Liver (tissue), 10 donors: ENCODE measurements at places on chromosomes 11 and 22. TPM values are rescaled to one million over a fixed set of nuclear protein-coding genes. Genes with fewer than 3 reads are reported as not detected.
A peak's percentile ranks its signal among the peaks of the same experiment; 100 is the strongest.

DNA sequence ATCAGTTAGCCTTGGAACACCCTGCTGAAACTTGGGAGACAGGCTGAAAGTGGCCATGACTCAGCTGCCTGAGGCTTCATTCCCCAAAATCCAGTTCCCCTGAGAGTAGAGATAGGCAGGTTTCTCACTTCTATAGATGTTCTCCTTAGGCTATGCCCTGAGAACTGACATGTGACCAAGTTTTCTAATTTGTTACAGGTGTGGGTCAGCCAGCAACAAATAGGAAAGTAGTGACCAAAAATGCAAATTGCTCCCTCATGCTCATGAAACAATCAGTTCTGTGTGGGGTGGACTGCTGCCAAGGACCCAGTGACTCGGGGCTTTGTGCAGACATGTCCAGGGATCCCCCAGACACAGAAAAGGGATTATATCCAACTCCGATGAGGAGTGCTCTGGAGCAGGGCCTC lies 7.3 kb upstream of the CCDC15 start:
- no peak for DNase-seq
- H3K36me3 ChIP-seq, result no peaks in the 10 kb centered on the region
- no peaks in the 10 kb centered on the region for H3K27me3 ChIP-seq
- no peak overlapping the region for H3K4me3 ChIP-seq

DNA sequence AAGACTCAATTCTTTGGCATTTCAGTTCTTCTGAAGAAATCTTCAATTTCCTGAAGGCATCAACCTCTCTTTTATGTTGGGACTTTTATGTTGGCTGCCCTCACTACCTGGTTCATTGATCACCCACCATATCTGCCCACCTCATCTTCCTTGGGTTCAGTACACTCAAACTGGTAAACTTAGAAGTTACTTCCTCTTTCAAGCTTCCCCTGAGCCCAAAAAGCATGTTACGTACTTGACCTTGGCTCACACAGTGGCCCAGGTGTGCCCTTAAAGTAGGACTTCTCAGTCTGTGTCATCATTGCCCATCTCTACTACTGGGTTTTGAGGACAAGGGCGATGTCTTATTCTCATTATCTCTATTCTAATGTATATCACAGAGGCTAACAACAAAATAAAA lies 86.1 kb downstream of the GRIA4 start:
- H3K4me1 ChIP-seq, result no peaks in the 10 kb centered on the region
- no peak for DNase-seq
- H3K4me3 ChIP-seq, result no peak overlapping the region
- H3K27ac ChIP-seq, result no peak overlapping the region
- H3K36me3 ChIP-seq, result no peaks in the 10 kb centered on the region
- peaks cover 2% of the 10 kb centered on the region for H3K27me3 ChIP-seq

DNA sequence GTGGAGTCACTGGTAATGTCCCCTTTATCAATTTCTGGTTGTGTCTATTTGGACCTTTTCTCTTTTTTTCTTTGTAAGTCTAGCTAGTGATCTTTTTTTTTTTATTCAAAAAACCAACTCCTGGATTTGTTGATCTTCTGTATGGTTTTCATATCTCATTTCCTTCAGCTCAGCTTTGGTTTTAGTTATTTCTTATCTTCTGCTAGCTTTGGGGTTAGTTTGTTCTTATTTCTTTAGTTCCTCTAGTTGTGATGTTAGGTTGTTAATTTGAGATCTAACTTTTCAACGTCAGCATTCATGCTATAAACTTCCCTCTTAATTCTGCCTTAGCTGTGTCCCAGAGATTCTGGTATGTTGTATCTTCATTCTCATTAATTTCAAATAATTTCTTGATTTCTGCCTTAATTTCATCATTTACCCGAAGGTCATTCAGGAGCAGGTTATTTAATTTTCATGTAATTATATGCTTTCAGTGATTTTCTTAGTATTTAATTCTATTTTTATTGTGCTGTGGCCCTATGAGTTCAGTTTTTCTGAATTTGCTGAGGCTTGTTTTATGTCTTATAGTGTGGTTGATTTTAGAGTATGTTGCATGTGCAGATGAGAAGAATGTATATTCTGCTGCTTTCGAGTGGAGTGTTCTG lies 29.0 kb downstream of the PI4KA start:
- no peak overlapping the region for H3K27ac ChIP-seq
- H3K36me3 ChIP-seq, result peaks cover 30% of the 10 kb centered on the region
- H3K27me3 ChIP-seq, result no peaks in the 10 kb centered on the region
- no peak overlapping the region for H3K4me3 ChIP-seq
- no peak for DNase-seq

DNA sequence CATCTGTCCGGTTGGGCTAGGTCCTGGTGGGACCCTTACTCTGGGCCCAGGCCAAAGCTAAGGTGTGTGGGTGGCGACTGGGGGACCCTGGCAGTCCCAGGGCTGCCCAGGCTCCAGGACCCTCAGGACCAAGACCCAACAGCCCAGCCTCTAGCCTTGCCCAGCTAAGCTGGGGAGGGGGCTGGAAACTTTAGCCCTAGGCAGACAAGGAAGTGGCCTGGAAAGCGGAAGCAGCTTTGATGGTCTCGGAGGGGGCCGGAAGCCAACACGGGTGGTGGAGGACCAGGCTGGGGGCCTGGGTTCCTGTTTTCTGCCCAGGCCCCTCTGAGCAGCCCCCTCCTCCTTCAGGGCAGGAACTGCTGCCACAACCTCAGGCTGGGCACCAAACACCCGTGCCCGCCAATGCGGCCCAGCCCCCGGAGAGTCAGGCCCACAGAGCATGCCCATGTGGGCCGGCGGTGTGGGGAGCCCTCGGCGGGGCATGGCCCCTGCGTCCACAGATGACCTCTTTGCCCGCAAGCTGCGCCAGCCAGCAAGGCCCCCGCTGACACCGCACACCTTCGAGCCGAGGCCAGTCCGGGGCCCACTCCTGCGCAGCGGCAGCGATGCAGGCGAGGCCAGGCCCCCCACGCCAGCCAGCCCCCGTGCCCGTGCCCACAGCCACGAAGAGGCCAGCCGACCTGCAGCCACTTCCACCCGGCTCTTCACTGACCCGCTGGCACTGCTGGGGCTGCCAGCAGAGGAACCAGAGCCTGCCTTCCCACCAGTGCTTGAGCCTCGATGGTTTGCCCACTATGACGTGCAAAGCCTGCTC lies 2.8 kb downstream of the SIPA1 start:
- no peaks in the 10 kb centered on the region for H3K27me3 ChIP-seq
- H3K36me3 ChIP-seq, result peaks cover 4% of the 10 kb centered on the region
- peak overlapping the region; percentile 86 for H3K27ac ChIP-seq
- H3K4me1 ChIP-seq, result peaks cover 33% of the 10 kb centered on the region
- peak overlapping the region; percentile 23 for H3K4me3 ChIP-seq

DNA sequence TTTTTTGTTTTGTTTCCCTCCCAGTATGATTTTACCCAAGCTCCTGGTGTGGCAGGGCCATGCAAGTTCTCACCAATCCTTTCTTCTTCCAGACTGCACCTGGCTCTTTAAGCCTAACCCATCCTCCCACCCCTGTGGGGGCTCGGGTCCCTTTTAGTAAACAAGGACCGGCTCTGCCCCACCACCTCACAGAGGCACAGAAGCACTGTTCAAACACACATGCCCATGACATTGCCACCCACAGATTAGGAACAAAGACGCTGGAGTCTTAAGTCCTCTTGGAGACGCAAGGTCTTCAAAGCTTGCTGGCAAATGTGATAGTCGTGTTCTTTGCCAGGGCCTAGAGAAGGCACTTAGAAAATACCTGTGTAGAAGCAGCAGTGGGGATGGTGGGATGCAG lies 18.9 kb downstream of the UQCR10 start:
- H3K4me3 ChIP-seq, result no peak overlapping the region
- H3K27me3 ChIP-seq, result no peaks in the 10 kb centered on the region
- DNase-seq, result no peak
- H3K4me1 ChIP-seq, result peaks cover 35% of the 10 kb centered on the region
- H3K36me3 ChIP-seq, result peaks cover 13% of the 10 kb centered on the region
- no peak overlapping the region for H3K27ac ChIP-seq

DNA sequence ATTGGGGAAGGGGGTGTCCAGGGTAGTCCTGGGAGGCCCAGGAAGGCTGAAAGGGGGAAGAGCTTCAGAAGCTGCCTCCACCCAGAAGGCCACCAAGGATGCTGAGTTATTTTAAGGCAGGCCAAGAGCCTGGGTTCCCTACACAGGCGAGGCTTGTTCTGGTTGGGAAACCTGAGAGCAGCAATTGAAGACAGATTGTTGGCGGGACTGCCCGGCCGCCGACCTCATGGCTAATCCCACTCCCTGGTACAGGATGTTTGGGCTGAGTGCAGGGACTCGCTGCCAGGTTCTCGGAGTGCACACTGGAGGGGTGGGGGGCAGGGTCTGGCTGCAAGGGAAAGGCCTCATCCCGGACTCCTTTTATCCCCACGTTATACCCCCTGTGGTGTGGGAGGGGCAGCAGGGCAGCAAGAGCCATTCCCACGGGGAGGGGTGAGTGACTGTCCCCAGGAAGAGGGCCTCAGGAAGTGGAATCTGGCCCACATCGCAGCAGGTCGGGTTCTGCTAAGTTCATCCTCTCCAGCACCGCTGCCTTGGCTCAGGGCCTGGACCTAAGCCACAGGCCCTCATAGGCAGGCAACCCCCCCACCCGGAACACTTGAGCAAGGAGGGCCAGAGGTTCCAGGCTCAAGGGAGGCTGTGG lies 43.6 kb upstream of the PRR5 start:
- H3K36me3 ChIP-seq, result no peaks in the 10 kb centered on the region
- no peak overlapping the region for H3K4me3 ChIP-seq
- peak overlapping the region; percentile 59 for H3K27ac ChIP-seq
- H3K27me3 ChIP-seq, result no peaks in the 10 kb centered on the region

DNA sequence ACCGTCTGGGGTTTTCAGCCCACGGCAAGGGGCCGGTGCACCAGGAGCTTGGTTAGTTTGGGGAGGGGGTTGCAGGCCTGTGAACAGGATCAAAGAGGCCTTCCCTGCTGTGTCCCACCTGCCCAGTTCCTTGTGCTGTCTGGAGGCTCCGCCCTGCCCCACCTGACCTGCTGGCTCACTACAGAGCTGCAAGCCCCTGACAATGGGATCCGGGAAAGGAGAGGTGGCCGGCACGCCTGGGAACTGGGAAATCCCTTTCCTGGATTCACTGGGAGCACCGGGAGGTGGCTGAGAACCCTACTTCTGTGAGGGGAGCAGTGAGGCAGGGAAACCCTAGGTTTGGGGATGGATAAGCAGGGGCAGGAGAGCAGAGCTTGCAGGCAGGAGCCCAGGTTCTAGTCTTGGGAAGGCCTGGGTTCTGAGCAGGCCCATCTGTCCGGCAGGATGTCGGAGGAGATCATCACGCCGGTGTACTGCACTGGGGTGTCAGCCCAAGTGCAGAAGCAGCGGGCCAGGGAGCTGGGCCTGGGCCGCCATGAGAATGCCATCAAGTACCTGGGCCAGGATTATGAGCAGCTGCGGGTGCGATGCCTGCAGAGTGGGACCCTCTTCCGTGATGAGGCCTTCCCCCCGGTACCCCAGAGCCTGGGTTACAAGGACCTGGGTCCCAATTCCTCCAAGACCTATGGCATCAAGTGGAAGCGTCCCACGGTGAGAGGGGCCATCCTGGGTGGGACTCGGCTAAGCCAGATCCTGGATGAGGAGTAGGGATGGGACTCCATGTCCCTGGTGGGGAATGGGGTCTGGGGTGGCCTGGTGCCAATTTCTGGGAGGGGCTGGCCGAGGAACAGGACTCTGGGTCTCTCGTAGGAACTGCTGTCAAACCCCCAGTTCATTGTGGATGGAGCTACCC lies 786 bp downstream of the CAPN1 start:
- peaks cover 12% of the 10 kb centered on the region for H3K36me3 ChIP-seq
- peak overlapping the region; percentile 77 for H3K27ac ChIP-seq
- H3K4me1 ChIP-seq, result peaks cover 18% of the 10 kb centered on the region
- H3K4me3 ChIP-seq, result peak overlapping the region; percentile 91
- no peak for DNase-seq

GRCh38 chr11:8342821-8343681 lies 79.4 kb upstream of the LMO1 start:
- H3K27ac ChIP-seq, result no peak overlapping the region
- no peaks in the 10 kb centered on the region for H3K36me3 ChIP-seq
- no peak for DNase-seq
- H3K27me3 ChIP-seq, result no peaks in the 10 kb centered on the region
- no peak overlapping the region for H3K4me3 ChIP-seq

DNA sequence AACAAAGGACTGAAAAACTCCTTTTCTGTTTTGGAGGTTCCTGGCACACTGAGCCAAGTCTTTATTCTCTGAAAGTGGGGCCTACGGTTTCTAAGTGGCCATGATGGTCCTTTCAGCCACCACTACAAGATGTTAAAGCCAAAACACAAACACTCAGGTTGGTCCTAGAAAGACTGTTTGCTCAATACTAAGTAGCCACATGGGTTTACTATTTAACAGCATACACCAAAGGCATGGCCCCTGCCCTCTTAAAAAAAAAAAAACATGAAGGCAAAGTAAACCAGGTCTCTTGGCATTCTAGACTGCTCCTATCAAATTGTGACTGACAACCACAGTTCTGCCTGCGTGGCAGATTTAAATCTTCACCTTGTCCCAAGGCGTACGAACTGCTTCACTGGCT lies 123.6 kb upstream of the BID start:
- H3K27me3 ChIP-seq, result no peaks in the 10 kb centered on the region
- H3K27ac ChIP-seq, result no peak overlapping the region
- H3K4me1 ChIP-seq, result peaks cover 28% of the 10 kb centered on the region

DNA sequence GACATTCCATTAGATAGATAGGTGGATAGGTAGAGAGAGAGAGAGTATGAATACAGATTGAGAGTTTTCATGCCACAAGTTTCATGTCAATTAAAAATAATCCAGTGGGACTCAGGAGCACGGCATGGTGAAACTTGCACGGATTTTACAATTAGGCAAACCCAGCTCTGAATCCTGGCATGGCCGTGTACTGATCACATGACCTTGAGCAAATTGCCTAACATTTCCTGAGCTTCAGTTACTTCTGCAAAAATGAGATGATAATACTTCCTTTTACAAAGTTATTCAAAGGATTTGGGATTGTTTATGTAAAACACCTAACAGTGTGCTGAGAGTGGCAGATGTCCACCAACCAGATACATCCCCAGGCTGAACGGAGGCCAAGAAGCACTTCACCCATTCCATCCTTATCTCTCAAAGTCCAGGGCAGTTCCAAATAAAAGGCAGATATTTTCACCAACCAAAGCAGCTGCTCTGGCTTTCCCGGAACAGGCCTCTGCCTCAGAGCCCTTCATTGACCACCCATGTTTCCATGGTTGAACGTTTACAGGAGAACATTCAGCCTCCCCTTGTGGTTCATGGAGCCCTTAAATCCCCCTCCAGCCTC lies 17.9 kb downstream of the APLNR start:
- H3K27me3 ChIP-seq, result no peaks in the 10 kb centered on the region
- H3K27ac ChIP-seq, result no peak overlapping the region
- no peaks in the 10 kb centered on the region for H3K36me3 ChIP-seq
- H3K4me3 ChIP-seq, result no peak overlapping the region
- H3K4me1 ChIP-seq, result no peaks in the 10 kb centered on the region

Gene MUC6
- 0.25 TPM for total RNA-seq

Gene CRYBB3
- total RNA-seq, result not detected

Gene PPP2R1B
- 50.1 TPM for total RNA-seq

Gene SAA2
- 6.4 TPM for total RNA-seq

Gene C22orf31
- 0.14 TPM for total RNA-seq

Gene OR5P2
- total RNA-seq, result not detected

Gene BUD13
- total RNA-seq, result 5.9 TPM

Gene PGR
- total RNA-seq, result 0.17 TPM
